ENCODE measurements at places on chromosomes 3 and 15.

GRCh38 chr3:66423791-66424190 lies 77.0 kb downstream of the LRIG1 start:
- DNase-seq: no peak

- no peak for DNase-seq
Measured at GRCh38 chr15:98873441-98874218, 134.0 kb downstream of the PGPEP1L start.

DNA sequence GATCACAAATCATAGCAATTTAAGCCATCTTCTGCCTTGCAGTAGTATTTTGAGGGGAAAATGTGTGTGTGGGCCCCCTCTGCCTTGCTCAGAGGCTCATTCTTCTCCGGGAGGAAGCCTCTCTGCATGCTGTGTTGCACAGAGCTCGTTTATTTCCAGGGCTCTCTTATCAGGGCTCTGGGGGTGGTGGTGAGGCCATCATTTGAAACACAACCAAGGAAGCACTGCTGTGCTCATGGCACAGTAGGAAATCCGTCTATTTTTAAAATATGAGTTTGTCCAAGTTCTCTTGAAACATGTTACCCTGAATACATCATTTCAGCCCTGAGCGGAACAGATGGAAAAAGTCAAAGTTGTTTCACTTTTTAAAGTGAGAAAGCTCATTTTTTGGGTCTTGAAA lies 369.0 kb upstream of the CFAP20DC start:
- no peak for DNase-seq

DNA sequence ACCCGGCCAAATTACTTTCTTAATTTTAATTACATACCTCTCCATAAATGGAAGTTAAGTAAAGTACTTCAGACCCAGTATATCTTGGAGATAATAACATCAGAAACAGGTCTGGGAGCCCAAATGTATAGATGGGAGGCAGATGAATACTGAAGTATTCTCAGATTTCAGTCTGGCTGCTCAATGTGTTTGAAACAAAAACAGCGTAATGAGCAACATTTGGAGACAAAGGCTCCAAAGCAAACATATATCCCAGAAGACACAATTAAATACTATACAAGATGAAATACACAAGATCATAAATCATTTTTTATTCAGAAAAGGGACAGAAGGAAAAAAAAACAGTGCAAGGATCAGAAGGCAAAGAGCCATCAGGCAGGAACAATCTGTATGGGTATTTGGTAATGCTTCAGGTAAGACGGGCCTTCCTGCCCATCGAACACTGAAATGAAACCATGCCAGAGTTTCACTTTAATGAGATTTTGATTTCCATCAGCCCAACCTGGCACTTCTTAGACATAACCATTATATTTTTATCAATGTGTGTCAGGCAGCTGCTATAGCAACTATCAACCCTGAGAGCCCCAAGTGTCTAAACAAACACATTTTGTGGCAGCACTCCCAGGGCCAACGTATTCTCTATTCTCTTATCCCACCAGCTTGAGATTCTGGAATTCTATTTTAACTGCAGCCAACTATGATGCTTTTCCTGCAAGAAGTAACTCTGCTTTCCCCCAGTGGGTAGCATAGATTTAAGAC lies 210.8 kb downstream of the STT3B start:
- DNase-seq: no peak

- no peak for DNase-seq
Measured at GRCh38 chr3:155416500-155417118, 123.1 kb upstream of the STRIT1 start.

DNA sequence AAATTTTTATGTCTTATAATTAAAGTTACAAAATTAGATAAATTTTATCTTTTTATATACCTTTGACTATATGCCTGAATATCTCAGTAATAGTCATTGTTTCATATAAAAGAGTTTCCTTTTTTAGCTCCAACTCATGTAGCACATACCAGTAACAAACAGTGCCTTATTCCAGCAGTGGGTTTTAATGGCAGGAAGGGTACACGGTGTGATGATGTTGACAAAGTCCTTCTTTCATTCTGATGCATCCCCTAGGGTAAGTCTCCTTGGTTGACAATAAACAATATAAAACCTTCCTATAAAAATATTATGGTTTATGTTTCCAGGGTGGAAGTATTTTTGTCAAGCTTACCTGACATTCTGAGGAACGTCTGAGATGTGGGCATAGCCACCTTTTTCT lies 77.2 kb upstream of the FGF12 start:
- DNase-seq: no peak

GRCh38 chr15:74175271-74176191 lies 2.0 kb downstream of the ISLR start:
- DNase-seq: peak; percentile 55

DNA sequence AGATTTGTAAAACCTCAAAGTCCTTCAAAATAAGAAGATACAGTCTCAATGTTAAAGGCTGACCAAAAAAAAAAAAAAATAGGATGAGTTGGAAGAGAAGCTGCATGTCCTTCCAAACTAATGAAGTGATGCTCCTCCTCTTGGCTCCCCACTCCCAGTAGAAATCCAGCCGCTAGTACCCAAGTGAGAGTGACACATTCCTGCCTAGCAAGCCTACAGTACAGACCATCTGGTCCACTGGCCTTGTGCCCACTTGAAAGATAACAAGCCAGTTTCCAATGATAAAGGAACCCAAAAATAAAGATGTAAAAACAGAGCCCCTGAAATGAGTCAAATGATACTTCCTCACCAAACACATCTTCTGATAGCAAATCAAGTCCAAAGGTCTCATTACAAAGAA lies 258.7 kb upstream of the NSMCE3 start:
- DNase-seq: no peak

DNA sequence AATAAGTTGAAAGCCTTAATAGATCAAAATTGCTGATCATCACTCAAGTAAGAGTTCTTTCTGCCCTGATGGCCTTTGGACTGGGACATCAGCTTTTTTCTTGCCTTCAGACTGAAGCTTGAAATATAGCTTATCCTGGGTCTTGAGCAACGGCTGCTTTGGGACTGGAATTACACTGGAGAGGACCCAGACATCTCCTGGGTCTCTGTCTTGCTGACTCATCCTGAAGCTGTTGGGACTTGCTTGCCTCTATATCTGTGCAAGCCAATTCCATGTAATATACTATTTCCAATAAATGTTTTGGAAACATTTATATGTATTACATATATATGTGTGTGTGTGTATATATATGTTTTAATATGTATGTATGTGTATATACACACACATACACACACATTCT lies 260.2 kb downstream of the PDZRN3 start:
- no peak for DNase-seq

GRCh38 chr3:88003115-88003755 lies 55.6 kb downstream of the CGGBP1 start:
- no peak for DNase-seq

DNA sequence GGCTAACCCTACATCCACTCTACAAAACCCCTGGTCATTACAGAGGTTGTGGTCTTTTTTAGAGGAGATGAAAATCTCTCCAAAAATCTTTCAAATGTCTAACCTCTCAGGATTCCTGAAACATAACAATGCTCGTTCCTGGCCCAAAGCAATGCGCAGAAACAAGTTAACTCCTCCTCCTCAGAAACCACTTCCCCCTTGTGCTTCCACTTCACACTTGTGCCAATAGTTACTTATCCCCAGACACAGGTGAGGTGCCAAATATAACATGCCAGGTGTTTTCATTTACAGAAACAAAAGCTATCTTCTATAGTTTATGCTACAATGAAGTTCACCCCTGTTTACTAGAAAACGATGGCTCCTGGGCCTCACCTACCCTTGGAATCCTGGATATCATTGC lies 6.2 kb downstream of the NDUFAF1 start:
- no peak for DNase-seq

DNA sequence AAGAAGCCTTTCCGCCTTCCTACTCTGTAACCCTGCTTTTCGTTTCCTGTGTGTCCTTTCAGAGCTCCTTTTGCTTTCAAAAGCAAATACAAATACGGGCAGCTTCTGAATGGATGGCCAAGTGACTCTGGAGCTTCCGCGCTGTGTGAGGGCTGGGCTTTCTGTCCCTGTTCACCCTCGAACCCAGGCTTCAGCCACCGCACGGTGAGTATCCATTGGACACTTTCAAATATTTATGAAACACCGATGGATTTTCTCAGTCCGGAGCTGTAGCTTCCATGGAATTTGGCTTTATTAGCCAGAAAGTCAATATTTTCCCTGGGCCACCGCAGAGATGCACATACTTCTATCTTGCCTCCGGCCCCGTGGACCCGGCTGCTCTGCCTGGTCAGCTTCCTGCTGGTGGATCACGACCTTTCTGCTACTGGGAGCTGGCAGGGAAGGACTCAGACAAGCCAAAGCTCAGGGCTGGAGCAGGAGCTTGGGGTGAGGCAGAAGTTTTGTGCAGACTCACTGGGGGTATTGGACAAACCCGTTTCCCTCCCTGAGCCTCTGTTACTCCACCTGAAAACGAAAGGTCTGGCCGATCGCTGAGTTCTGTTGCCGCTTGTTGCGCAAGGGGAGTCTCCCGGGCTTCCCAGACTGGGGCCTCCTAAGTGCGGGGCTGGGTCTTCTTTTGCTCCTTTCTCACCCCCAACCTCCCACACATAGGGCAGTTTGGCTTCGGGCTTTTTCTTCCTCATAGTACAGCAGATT lies 63.6 kb downstream of the LINGO1 start:
- no peak for DNase-seq

DNA sequence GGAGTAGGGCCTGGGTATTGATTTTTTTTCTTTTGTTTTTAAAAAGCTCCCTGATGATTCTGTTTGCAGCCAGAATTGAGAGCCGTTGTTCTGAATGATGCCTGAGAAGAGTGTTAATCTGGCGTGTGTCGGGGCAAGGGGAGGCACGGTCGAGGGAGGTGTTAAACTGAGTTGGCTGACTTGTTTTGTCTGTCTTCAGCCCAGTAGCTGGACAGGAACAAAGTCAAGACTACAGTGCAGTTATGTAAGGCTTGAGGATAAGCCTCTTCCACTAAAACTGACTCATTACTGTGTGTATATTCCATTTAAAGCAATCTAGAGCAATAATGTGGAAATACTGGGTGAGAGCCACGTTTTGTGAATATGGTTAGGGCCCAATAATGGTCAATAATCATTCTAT lies 119.0 kb upstream of the DLG1 start:
- DNase-seq: peak; percentile 21

DNA sequence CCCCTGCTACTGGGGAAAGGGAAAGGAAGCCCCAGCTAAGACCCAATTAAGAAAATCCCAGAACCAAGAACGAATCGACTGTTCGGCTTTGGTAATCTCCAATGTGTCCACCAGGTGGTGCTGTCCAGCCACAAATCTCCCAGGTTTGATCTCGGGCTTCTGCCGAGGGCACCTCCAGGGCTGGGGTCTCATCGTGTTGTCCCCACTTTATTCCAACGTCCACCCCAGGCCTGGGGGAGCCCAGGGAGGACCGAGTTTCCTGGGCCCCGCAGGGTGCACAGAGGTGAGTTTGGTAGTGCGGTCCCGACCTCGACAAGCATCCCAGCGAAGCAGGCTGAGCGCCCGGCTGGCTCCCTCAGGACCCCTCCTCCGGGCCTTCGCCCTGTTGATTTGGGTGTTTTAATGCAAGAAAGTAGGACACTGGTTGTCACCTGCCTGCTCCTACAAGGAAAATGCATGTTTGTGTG lies 185.1 kb downstream of the GOLGA6L6 start:
- DNase-seq: peak; percentile 78

- no peak for DNase-seq
Measured at GRCh38 chr3:89043406-89043932, 64.0 kb upstream of the EPHA3 start.

DNA sequence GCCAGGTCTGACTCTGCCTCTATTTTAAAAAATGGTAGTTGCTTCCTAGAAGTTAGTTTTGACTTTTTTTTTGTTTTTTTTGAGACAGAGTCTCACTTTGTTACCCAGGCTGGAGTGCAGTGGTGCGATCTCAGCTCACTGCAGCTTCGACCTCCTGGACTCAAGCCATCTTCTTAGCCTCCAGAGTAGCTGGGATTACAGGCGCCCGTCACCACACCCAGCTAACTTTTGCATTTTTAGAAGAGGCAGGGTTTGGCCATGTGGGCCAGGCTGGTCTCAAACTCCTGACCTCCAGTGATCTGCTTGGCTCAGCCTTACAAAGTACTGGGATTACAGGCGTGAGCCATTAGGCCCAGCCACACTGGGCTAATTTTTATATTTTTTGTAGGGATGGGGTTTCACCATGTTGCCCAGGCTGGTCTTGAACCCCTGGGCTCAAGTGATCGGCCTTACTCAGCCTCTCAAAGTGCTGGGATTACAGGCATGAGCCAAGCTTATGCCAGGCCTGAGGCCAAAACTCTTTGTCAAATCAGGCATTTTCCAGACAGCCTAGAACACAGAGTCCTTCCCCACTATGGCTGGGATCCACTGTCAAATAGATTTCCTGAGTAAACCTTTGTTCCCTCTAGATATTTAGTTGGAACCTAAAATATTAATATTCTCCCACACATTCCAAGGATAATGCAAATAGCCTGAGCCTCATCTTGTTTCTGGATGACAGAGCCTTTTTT lies 13.7 kb downstream of the C3orf62 start:
- no peak for DNase-seq

GRCh38 chr3:158732856-158733200 lies 571 bp upstream of the RARRES1 start:
- no peak for DNase-seq

GRCh38 chr15:68672781-68673205 lies 94.0 kb downstream of the CORO2B start:
- peak; percentile 51 for DNase-seq

DNA sequence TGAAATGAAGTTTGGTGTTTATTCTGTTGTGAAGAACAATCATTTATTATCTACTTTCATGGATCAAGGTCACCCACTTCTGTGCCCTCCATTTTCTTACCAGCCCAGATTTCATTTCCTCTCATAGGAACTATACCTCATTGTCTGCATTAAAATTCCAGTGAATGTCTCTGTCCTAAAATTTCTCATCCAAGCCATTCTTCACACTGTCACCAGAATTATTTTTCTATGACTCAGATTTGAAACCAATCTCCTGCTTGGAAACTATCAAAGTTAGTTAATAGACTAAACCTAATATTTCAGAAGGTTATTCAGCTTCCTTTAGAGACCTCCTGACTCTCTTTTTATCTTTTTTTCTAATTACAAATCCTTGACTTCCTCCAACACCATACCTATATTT lies 364.1 kb upstream of the CBLB start:
- no peak for DNase-seq

DNA sequence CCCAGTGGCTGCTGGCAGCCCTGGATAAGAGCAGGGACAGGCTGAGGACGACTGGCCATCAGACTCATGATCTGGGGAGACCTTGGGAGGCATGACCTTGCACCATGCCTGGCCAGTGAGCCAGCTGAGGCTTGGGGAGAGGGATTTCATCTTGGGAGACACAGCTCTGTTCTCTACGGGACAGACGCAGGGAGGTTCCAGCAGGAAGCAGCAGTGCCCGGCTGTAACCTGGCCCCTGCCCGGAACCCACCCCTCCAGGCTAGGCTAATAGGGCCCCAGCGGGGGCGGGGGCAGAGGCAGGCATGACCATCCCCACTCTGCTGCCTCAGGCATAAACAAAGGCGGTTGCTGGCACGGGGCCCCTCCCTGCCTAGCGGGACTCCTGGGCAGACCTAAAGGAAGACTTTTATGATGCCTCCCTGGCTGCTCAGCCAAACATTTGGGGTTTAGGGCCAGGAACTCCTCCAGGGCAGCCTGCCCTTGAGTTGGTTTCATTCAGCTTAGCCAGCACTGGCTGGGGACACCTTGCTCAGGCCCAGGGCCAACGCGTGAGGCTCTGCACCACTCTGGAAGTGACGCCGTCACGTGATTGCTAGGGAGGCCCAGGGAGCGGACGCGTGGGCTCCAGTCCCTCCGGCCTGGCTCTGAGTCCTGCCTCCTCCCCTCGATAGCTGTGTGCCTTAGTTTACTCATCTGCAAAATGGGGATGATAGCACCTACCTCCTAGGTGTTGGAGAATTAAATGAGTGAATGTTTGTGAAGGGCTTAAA lies 27.6 kb downstream of the HDAC11 start:
- no peak for DNase-seq

All from sciatic nerve (tissue), 2 donors.